NB4 (cell line): ENCODE measurements at places on chromosomes 5 and 9.

- no peak for DNase-seq
Observed at GRCh38 chr9:111603041-111603440, 3.6 kb upstream of the PTGR1 start.

- DNase-seq: no peak
Observed at GRCh38 chr5:95836544-95836943, 14.0 kb upstream of the GLRX start.

DNA sequence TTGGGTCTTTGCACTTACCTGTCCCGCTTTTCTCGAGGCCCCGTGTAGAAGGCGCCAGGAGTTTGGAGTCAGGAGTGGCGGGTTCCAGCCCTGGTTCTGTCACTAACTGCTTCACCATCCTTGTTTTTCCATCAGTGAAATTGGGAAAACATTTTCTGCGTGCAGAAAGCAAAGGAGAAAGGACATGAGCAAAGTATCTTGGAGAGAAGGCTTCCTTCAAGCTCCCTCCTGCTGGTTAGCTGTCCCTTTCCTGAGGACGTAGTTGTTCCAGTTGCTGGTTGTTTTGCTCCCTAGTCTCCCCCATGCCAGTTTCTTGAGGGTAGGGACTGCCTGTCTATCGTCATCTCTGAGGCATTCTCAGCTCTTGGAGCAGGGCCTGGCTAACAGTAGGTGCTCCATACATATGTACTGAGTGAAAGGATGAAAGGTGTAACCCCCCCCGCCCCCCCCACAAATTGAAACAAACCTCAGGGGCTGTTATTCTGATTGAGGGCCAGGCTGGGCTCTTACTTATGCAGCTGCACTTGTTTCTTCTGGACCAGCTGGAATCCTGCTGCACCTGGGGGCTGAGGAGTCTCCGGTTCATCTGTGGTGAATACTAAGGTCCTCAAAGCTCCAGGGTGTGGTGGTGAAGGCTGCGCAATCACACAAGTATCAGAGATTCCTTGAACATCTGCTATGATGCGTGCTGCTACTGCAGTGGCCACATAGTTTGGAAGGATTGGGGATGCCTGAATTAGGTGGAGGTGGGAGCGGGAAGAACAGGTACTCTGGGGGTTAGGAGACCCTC is 1.0 kb downstream of the SMIM3 start:
- peak; percentile 81 for DNase-seq

DNA sequence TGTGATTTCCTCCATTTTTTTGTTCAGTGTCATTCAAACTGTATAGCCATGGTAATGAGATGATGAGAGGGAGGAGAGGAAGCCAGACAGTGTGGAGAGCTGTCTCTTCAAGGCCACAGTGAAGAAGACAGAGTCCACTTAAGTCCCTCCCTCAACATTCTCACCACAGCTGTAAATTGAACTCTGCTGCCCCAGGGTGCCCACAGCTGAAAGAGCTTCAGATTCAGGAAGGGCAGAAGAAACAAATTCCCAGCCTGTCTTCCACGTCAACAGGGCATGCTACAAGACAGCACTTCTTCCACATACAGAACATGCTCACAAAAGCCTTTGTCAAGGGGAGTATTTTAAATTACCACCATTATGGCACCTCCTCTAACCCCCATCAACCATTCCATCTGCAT is 100.4 kb downstream of the KLHL3 start:
- DNase-seq: no peak

DNA sequence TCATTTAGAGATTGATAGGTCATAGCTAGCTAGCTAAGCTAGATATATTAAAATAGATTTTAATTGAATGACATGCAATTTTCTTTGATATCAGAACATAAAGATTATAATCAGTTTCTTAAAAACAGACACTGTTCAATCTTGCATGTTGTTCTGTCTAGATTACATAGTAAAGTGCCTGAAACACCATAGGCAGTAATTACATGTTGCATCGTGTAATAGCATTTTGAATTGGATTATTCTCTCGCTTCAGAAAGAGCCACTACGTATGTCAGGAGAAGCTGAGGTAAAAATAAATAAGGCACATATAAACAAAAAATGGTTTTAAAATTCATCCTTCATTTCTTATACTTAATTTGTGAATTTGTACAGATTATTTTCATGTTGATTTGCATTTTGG is 148.0 kb upstream of the CDH12 start:
- no peak for DNase-seq

DNA sequence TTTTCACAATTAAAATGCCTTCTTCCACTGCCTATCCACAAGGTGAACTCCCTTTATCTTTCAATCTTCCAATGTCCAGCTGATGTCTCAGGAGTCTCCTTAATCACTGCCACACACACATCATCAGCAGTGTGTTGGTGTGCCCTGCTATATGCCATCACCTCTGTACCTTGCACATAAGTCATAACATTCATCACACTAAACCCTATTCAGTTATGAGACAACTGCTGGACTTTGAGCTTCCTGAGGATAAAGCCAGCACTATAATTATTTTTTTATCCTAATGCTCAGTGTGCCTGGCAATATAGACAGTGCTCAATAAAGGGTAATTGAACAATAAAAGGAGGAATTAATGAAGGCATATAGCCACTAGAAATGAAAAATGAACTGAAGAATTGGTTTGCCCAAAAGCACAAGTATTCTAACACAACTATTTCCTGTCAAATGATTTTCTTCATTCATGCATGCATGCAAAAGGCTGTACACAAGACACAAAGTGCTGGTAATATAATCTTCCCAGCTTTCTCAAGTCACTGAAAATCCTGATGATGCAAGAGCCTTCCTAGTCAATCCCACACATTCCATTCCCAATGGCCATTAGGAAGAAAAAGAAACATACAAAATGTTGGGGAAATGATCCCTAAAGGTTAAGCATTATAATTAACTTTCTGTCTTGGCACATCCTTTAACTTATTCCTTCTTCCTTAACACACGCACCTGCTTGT is 32.4 kb downstream of the LPAR1 start:
- no peak for DNase-seq

- no peak for DNase-seq
Observed at GRCh38 chr5:33381243-33381642, 59.5 kb upstream of the TARS1 start.

DNA sequence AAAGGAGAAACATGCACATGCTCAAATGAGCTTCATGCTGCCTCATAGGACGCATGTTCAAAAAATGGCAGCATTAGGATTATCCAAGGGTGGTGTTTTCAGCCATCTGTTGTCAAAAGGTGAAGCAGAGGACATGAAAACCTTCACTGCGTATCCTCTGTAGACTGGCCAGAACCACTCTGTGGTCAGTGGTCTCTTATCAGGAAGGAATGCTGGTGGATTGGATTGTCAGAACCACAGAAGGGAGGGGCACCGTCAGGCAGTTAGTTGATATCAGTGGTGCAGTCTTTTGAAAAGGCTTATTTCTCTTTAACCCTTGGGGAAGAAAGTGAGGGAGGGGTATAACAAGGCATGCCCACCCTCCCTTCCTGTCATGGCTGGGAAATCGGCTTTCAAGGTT is 100.1 kb downstream of the FBXL7 start:
- DNase-seq: no peak

DNA sequence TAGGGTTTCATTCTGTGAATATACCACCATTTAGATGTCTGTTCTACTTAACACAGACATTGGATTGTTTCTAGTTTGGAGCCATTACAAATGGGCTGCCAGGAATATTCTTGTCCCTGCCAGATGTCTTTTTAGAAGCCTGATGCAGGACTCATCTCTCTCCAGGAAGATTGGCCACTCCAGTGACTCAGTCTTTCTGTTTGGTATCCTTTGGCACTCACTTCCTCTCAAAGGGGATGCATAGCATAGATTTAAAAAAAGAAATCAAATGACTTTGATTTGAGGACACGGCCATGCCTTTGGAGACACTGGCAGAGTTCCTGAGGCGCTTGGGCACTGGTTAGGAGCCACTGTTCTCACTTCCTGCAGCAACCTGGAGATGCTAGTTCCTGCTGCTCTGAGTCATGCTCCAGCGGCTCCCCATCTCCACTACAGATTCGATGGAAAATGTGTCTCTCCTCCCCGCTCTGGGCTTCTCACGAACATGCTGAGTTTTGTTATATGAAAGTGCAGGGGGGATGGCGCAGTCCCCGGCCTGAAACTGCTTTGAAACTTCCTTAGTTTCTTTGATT is 3.5 kb upstream of the ZNF366 start:
- DNase-seq: no peak

- no peak for DNase-seq
Observed at GRCh38 chr9:78714576-78714975, 417.7 kb downstream of the PSAT1 start.

DNA sequence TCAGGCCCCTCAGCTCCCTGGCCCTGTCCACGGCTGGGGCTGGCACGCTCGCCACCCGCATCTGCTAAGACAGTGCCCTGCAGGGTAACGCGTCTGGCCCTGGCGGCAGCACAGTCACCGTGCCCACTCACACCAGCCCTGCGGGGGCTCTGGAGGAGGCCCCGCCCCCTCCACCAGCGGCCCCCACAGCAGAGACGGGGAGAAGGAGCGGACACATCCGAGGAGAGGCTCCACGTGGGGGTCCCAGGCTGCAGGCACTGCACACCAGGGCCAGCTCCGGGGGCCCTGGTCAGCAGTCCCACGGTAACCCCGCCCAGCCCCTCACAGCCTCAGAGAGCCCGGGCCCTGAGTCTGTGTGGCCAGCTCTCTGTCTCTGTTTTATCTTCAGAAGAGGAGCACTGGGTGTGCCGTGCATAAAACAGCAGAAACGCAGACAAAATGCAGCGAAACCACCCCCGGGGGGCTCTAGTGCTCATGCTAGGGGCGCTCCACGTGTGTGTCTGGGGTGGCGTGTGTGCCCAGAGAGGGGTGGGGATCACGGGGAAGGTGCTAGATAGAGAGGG is 47.5 kb upstream of the NRARP start:
- no peak for DNase-seq

DNA sequence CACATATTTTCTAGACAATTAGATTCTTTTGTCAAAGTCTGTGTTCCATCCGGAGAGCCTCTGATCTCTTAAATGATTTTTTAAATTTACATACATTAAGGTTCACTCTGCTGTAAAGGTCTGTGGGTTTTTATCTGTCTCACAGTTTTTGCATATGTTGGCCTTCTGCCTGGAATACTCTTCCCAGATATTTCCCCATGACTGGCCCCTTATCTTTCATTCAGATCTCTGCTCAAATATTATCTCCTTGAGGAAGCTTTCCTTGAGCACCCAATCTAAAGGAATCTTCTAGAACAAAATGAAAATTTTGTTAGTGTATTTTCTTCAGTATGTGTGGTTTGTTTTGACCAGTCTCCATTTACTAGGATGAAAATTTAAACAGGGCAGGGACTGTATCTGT is 26.3 kb downstream of the FAF2 start:
- DNase-seq: no peak

DNA sequence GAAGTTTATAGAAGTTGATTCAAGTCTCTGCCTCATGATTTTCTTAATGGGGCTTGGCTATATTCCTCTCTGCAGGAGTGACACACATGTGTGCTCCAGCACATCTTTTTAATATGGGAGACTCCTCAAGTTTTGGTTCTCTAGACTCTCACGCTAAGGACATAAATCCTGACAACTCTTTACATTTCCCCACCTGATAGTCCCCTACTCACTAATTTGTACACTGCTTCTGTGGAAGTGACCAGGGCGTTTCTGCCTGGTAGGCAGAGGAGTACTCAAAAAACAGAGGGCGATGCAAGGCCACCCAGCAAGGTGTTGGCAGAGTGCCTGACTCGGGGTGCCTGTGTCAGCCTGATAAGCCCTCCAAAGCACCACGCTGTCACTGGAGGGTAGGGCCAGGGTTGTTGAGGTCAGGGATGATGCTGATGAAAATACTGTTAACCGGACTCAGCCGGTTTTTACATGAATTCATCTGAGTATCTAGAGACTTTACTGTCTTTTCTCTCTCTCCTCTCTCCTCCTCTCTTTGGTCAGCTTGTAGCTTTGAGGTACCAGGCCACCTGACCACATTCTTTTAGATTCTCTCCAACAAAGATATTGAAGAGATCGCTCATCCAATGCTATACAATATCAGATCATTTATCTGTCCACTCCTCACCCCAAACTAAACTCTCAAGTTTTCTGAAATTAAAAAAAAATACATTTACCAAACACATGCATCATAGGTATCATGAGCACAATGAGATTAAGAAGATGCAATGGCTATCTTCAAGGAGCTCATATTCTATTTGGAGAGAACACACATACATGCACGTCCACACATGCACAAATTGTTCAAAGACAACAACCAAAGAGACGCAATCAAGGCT is 205.2 kb downstream of the PIK3R1 start:
- DNase-seq: no peak

DNA sequence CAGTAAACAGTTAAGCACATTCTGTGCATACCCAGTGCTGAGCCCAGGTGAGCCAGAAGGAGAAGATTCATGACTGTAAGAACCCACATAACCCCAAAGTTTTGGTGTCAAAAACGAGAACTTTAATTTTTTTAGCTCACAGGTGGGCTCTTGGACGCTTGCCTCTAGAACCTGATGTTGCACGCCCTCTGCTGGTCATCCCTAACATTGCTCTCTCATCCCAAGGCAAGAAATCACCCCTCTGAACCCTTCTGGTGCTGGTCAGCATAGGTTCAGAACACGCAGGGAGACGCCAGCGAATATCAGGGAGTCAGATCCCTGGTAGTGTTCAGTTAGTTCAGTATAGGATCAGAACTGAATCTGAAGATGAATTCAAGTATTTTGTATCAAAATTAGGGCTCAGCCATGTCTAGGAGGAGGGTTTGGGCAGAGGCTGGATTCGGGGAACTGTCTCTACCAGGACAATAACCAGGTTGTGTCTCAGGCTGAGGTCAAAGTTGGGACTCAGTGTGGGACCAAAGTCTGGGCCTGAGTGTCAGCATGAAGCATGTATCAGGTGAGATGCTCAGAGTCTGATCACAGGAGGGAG is 4.1 kb upstream of the DNAJB5 start:
- DNase-seq: peak; percentile 87

DNA sequence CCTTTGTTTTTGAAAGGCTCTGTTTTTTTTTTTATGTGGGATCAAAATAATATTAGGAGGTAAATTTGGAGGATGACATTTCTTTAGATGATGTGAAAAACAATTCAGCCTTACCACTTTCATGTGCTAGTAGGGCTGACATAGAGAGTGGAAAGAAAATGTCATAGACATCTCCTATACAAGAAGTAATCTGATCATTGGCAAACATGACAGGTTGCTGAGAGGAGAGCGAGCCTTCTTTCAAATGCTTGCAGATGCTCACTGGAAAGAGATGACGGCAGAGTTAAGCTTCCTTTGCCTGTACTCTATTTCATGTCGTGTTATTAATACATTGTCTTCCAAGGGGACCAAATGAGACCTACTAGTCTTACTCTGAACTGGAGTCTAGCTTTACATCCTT is 160.1 kb upstream of the DAP start:
- DNase-seq: no peak

- DNase-seq: peak; percentile 94
Observed at GRCh38 chr5:32444431-32445286, at the start of gene ZFR. Gene ZFR, minus strand, starts transcription at chr5:32444740. Its CDS starts 82 bp downstream, at chr5:32444658.
